ENCODE measurements at places on chromosomes 11 and 22.

- no peak for DNase-seq
Observed at GRCh38 chr11:120811199-120811598, 212.7 kb upstream of the TBCEL start.

- DNase-seq, result peak; percentile 49
Observed at GRCh38 chr11:72430741-72431570, 3.4 kb downstream of the CLPB start.

DNA sequence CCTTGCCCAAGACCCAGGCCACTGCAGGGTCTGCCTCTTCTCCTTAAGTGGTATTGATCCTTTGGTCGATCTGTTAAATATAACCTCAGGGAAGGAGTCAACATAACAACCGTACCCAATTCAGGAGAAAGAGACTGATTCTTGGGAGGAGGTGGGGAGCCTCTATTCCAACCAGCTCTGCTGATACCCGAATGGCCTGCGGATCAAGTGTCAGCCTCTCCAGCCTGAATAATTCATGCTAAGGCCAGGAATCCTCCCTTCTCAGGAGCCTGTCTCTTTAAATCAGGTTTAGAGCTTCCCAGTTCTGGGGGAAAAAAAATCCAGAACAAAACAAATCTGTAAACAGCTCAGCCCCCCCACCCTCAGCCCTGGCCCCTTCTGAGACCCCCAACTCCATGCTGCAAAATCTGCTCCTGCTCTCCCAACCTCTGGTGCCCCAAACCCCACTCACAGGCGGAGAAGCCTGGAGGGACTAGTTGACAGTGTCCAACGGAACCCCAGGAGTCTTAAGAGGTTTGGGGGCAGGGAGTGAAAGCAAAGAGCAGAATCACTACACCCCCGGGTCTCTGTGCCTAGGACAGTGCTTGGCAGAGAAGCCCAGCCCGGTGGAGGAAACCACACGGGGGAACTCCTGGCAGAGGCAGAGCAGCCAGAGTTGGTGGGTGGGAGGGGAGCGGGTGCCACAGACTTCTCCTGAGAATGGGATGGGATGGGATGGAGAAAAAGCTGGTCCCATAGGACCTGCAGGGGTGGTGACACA, 863 bp upstream of the TPBGL start:
- DNase-seq, result no peak

GRCh38 chr22:25176799-25177198, 22.9 kb upstream of the CRYBB3 start:
- DNase-seq, result no peak

DNA sequence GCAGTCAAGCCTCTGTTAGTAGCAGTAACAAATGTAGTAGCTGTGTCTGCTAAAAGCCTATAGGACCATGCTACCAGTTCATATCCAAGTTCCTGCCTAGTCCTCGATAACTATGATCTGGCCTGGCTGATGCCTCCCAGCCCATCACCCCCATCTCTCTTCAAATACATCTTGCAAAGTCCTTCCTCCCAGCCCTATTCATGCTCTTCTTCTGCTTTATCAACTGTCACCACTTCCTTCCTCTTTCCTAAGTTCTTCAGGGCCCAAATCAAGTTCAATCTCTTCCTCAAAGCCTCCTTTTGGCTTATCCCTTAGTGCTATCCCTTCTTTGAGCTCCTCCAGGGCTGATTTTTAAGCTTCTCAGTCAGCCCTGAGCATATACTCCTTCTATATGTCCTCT, 150.9 kb upstream of the THY1 start:
- no peak for DNase-seq

DNA sequence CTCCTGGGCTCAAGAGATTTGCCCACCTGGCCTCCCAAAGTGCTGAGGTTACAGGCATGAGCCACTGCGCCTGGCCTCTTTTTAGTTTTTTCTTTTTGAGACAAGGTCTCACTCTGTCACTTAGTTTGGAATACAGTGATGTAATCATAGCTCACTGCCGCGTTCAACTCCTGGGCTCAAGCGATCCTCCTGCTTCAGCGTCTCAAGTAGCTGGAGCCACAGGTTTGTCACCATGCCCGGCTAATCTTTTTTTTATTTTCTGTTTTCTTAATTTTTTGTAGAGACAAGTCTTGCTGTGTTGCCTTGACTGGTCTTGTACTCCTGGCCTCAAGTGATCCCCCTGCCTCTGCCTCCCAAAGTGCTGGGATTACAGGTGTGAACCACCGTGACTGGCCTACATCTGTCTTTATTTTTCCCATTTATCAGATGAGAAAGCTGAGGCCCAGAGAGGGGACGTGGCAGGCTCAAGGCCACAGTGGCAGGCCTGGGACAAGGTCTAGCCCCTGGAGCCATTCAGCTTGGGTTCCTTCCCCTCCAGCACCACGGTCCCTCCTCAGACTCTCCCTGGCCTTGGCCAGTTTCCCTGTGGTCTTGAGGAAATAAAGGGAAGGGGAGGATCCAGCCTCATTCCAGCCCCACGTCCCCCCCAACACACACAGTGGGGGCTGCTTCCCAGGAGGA, 2.8 kb upstream of the KDELR3 start:
- DNase-seq, result no peak

GRCh38 chr22:50057278-50058060, 629 bp downstream of the TTLL8 start:
- no peak for DNase-seq

DNA sequence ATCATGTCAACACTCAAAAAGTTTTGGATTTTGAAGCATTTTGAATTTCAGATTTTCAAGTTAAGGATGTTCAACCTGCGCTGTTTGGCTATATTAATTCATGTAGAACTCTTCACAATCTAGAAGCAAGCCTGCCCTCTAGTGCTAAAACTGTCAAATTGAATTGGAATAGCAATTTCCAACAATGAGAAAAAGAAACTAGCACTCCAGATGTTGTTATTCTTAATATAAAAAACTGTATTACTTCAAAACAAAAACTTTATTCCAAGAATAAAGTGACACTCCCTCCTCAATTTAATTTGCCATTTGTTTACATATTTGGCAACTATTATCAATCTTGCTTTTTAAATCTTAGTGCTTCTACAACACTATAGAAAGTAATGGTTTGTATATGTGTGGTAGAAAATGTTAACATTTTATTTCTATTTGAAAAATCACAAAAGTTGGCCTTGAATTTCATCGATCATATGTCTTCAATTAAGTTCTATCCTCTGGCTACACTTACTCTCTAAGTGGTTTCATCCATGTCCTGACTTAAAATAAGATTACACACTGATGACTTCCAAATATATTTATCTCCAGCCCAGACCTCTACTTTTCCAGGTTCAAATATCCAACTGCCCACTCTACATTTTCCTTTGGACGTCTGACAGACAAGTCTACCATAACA, 36.6 kb downstream of the DCUN1D5 start:
- no peak for DNase-seq

GRCh38 chr22:31616315-31616980, 45.6 kb downstream of the PISD start:
- DNase-seq, result peak; percentile 54

GRCh38 chr11:118596224-118597146, 10.9 kb upstream of the PHLDB1 start:
- DNase-seq, result no peak

DNA sequence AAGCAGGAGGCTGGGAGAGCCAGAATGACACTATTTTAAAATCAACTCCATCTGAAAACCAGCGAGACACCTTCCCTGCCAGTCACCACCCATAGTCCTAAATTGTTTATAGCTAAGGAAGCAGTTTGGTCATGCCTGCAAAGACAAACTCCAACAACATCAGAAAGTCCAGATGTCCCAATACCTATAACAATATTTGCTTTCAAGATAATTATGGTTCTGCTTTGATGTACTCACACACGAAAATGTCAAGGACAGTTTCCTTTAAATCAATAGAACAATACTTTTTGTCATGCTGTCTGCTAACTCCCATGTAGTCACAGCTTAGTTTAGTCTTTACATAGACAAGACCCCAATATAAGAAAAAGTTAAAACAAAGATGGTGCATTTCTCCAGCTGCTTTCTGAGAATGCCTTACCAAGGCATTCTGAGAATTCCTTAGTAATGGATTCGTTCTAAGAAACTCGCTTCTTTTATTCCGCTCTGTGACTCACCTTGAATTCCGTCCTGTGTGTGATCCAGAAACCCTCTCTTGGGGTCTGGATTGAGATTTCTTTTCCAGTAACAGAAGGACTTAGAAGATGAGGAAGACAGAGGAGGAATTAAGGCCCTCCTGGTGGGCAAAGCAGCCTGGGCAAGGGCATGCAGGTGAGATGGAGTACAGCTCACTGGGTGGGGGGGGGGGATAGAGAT, 9.6 kb upstream of the SCGB2A2 start:
- DNase-seq, result no peak

GRCh38 chr11:117572129-117572528, 224.9 kb downstream of the DSCAML1 start:
- DNase-seq, result no peak

- DNase-seq, result no peak
Observed at GRCh38 chr22:20744456-20744855, 29.5 kb upstream of the SERPIND1 start.

GRCh38 chr11:95698676-95699557, 90.7 kb downstream of the FAM76B start:
- DNase-seq, result no peak

DNA sequence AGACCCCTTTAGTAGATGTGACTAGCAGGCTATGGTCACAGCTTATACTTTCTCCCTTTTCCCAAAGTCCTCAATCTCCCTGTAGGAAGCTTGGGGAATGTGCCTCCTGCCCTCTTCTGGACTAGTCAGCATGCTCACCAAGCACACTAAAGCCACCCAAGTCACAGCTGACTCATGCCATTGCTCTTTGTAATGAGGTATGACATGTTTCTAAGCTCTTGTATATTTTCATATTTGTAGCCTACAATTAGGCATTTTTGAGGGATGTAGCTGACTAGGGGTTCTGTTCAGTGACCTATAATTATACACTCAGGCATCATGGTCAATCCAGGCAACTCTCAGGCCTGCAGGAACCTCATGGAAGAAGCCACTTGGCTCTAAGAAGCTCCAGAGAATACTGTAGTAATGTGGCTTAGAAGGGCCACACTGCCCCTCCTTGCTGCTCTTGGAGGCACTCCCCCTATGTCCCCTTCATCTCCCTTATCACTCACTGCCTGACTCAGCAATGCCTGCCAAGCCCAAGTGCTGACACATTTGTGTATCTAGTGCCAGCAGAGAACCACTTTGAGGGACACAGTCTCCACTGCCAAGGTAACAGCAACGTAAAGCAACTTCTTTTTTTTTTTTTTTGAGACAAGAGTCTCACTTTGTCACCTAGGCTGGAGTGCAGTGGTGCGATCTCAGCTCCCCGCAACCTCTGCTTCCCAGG, 86.2 kb downstream of the RPL27A start:
- DNase-seq, result no peak
